ENCODE measurements at places on chromosomes 3 and 15.
A peak's percentile ranks its signal among the peaks of the same experiment; 100 is the strongest.

DNA sequence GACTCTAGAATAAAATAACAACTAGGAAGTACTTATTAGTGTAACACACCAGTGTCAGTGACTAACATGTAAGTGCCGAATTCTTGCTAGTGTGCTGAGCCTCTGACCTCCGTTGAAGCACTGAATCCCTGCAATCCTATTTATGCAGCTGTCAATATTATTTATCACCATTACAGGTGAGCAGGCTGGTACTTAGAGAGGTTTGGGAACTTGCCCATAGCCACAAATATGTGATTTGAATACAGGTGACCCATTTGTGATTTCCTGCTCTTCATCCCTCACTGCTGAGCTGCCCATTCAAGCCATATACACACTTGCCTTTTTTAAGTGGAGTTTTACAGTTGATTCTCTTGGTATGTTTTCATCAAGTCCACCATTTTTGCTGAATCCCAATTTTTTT is 12.2 kb downstream of the EIF4E3 start:
- no peak for DNase-seq

- DNase-seq, result no peak
Observed at GRCh38 chr3:8254489-8254888, 247.1 kb upstream of the LMCD1 start.

GRCh38 chr3:28576614-28577200 is 228.1 kb upstream of the AZI2 start:
- DNase-seq, result no peak

GRCh38 chr3:138078901-138079344 is 36.5 kb downstream of the DZIP1L start:
- peak; percentile 23 for DNase-seq

GRCh38 chr3:174862101-174862500 is 3.0 kb downstream of the NAALADL2 start:
- DNase-seq, result no peak

GRCh38 chr3:190863119-190863465 is 598 bp upstream of the GMNC start:
- DNase-seq, result no peak
